ENCODE measurements at places on chromosomes 3 and 15.

GRCh38 chr15:44713006-44713966 lies 2.0 kb downstream of the B2M start:
- DNase-seq = no peak

DNA sequence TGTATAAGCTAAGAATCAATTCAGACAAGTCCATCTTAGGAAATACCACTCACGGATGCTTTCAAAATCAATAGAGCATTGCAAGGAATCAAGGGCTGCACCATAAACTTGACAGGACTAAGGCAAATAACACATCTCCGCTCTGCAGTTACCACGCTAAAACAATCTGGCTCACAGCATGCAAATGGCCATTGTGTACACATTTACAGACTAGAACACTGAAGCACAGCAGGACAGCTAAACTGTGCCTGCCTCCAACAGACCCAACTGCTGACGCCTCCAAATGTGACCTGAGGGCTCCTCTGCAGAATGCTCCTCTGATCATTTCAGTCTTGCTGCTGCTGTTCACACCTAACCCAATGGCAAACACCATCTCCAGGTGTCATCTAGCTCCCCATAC lies 104.3 kb downstream of the MEX3B start:
- DNase-seq = no peak

GRCh38 chr15:98025237-98025636 lies 64.7 kb downstream of the ARRDC4 start:
- DNase-seq = no peak

DNA sequence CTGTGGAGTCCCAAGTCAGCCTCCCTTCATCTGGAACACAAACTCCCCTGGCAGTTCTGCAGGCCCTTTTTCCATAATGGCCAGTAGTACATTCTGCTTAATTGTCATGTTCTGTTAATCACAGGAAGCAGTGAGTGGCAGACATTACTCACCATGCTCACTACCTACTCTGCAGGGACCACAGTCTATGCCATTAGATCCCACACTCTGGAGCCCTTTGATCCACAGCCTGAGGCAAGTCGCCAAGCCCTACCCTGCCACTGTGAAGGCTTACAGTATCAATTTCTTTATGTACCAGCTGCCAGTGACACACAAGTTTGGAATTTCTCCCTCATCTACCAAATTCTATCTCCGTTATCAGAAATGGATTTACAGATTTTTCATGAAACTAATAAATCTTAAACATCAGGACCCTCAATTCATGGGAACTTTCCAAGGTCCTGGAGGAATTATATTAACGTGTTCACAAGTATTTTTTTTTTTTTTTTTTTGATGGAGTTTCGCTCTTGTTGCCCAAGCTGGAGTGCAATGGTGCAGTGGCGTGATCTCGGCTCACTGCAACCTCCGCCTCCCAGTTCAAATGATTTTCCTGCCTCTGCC lies 20.6 kb upstream of the WWTR1 start:
- no peak for DNase-seq

GRCh38 chr3:165233501-165234195 lies 37.5 kb upstream of the SLITRK3 start:
- DNase-seq = no peak

DNA sequence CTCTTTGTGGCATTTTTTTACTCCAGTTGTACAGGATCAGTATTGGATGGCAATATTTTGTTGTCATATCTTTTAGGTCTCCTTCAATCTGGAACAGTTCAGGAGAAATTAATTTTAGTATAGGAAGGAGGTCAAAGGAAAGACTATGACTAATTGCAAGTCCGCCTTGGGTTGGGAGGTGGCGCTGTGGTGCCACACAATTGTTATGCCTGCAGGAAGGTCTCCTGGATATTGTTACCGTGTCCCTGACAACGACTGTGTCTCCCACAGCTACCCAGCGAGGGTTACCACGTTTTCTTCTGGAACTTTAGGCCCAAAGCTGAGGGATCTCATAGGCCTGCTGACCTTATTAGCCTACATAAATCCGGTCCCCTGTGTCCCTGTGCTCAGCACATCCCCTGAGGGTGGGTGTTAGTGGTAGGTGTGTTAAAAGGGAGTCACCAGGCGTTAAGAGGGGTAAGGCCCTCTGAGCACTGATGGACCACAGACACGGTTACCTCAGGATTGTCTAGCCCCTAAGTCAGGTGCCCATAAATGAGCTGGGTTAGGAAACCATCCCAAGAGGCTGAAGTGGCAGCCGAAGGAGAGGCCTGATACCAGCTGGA lies 31.5 kb downstream of the KCNAB1 start:
- no peak for DNase-seq
